Femur (tissue), 1 donor: ENCODE measurements at places on chromosomes 16 and 17.
A peak's percentile ranks its signal among the peaks of the same experiment; 100 is the strongest.

- no peak for DNase-seq
Measured at GRCh38 chr17:41784207-41784744, 2.2 kb downstream of the JUP start.

GRCh38 chr16:4247460-4247784, 5.5 kb upstream of the SRL start:
- no peak for DNase-seq

GRCh38 chr17:65629234-65629690, 67.8 kb upstream of the AXIN2 start:
- DNase-seq: no peak

DNA sequence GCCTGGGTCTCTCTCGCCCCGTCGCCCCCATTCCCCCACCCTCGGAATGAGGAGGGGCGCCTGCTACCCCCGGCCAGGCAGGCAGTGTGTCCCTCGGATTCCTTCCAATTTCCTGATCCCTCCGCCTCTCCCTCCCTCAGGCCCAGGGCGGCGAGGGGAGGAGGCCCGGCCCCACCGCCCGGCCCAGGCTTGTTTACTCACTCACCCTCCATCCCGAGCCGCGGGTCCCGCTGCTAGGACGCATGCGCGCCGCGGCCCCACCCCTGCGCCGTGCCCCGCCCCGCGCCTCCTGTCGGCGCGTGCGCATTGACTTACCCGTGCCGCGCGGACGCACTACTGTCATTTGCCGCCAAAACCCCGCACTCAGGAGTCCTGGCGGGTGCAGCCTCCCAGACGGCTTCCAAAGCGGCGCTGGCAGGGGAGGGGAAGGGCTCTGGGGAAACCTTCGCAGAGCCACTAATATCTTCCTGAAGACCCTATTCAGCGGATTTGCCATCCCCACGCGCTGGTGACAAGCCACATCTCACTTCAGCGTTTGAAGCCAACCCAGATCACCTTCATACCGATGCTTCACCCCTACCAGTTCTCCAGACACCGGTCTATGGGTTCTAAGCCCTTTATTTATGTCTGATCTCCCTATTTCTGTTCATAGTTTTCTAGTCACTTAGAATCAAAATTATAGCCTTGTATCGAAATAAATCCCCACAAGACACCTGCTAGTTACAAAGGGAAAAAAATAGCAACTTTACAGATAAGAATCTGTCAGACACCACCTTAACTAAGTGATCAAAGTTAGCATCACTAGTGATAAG, at the start of gene EZH1:
TSS of gene EZH1 (minus strand) at position 235 of the 812 bp plus-strand sequence. CDS start 16,099 bp downstream, outside the sequence.
- peak; percentile 95 for DNase-seq

- no peak for DNase-seq
Measured at GRCh38 chr17:13593757-13594156, 8.0 kb downstream of the HS3ST3A1 start.

- DNase-seq: no peak
Measured at GRCh38 chr17:71430281-71430680, 690.5 kb upstream of the SOX9 start.

DNA sequence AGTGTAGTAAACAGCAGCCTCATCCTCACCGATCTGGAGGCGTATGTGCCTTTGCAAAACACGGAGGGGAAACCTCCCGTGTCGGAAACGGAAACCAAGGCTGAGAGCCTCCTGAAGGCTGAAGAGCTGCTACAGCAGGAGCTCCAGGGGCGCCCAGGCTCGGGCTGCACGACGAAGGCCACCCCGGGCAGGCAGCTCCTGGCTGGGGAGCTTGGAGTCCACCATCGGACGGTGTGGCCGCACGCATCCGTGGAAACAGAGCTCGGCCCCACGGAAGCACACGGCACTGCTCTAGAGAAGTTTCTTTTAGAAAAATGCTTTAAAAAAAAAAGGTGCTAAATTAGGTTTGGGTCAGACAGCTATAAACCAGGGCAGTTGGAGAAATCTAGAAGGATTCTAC, 71.5 kb downstream of the ZNF778 start:
- no peak for DNase-seq

- no peak for DNase-seq
Measured at GRCh38 chr17:15213381-15214087, 51.6 kb downstream of the PMP22 start.

DNA sequence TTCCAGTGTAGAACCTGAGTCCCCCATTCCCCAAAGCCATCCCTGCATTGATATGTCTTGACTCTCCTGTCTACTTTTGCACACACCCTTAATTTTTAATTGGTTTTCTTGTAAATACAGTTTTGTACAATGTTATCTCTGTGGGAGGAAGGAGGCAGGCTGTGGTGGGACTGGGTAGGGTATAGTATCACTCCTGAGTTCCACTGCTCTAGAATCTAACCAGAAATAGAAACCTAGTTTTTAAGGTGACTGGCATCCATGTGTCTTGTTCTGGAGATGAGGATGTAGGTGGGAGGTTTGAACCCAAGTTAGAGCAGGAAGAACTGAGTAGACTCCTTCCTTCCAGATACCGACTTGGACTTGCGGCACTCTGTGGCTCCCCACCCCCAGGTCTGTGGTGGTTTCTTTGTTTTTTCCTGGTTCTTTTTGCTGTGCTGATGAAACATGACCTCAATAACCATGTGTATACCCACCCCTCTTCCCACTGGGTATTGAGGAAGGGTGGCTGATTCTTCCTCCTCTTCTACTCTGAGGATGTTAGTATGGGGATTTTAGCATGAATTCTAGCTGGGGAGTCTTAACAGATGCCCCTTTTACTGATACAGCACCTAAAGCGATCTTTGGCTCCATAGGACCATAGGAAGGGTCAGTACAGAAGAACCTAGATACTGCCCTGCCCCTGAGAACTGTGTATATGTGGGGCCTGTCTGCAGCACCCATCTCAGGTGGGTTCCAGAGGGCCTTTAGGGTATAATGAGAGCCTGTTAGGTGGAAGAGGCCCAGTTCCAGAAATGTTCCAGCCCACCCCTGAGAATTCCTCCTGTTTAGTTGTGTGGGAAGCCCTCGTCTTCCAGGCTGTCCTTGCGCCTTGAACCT, 48.7 kb downstream of the SF3B3 start:
- no peak for DNase-seq

GRCh38 chr16:84096447-84097005, 20.2 kb downstream of the MBTPS1 start:
- DNase-seq: no peak
